Neuronal stem cell (in vitro differentiated cells): ENCODE measurements at places on chromosomes 1 and 21.

GRCh38 chr1:12148160-12148957 is 18.4 kb upstream of the TNFRSF1B start:
- no peak for DNase-seq

- DNase-seq: no peak
Measured at GRCh38 chr1:1088029-1088800, 14.1 kb upstream of the RNF223 start.

DNA sequence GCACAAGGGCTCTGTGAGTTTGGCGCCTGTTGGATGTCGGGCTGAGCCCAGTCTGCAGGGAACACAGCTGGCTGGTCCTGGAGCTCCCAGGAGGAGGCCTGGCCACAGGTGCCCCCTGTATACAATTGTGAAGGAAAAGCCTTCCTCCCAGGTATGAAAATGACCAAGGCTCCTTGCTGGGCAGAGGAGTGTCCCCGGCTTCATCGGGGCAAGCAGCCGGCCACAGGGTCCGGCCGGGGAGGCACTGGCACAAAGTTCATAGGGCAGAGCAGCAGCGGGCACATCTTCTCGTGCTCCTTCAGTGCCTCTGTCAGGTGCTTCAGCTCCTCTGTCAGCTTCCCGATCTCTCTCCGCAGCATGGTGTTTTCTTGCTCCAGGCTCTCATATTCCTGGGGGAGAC is 13.0 kb downstream of the BATF3 start:
- DNase-seq: no peak

- DNase-seq: no peak
Measured at GRCh38 chr1:7989762-7990428, 28.4 kb downstream of the PARK7 start.

DNA sequence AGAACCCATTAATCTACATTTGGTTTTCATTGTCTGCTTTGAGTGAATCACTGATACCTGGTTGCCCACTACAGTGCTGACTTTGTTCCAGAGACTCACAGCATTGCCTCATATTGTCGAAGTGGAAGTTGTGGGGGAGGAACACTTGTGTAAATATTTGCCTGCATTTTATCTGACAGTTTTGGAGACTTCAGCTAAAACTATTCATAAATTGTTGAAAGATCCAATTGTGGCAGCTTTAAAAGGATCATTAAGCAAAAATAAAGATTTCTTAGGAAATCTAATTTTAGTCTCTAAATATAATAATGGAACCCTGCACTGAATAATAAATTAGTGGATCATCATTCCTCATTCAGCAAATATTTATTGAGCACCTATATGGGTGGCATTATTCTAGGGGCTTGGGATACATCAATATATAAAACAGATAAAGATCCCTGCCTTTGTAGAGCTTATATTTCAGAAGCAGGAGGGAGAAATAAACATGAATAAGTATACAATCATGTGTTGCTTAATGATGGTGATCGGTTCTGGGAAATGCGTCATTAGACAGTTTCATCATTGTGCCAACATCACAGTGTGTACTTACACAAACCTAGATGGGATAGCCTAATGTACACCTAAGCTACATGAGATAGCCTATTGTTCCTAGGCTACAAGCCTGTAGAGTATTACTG is 73.5 kb downstream of the OSBPL9 start:
- DNase-seq: no peak

DNA sequence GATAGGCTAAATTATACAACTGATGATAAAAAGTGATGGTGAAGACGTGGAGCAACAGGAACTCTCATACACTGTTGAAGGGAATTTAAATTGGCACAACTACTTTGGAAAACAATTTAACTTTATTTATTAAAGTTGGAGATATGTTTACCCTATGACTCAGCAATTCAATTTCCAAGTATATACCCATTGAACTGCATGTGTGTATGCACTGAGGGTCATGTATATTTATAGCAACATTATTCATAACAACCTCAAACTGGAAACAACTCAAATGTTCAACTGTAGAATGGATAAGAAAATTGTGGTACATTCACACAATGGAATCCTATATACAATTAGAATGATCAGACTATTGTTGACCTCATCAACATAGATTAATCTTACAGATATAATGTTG is 16.5 kb upstream of the BCAS2 start:
- DNase-seq: no peak

DNA sequence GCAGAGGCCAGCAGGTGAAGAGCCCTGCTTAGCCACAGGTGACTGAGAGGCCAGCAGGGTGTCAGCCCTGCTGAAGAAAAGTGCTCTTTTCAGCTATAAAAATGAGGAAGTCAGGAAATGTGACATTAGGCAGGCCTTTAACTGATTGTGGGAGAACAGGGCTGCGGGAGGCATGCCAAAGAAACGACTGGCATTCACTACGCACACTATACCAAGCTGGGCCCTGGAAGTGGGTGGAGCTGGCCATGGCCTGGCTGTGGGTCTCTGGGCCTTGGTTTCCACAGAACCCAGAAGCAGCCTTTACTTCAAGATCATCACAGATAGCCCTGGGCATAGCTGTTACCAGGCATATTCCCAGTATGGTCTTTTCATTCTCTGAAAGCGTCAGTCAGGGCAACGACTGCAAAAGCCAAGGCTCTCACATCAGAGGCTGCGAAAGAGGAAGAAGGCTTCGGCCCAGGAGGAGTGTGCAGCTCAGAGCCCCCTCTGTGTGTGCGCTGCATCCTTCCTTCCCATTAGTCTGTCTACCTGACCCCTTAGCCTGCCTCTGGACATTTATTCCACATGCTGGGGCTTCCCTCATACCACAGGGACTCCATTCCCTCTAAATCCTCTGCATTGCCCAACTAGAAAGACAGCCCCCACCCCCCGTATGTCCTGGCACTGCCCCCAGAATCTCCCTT is 14.3 kb downstream of the SLC2A1 start:
- DNase-seq: no peak

DNA sequence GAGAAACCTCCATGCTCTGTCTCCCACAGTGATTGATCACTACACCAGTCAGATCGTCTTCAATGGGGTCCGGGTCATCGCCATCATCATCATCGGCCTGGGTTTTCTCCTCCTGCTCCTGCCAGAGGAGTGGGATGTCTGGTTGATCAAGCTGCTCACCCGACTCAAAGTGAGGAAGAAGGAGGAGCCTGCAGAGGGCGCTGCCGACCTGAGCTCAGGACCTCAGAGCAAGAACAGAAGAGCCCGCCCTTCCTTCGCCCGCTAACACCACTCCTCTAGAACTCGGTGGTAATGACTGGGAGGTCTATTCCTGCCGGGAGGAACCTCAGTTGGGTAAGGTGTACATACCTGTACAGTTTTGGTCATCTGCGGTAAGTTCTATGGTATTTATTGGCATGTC is 50.3 kb upstream of the COA6 start:
- DNase-seq: peak; percentile 24
